Fibroblast of skin of left quadriceps (primary cell): ENCODE measurements at places on chromosomes 12 and 14.

- DNase-seq: no peak
These were observed 1020.6 kb downstream of the SLC16A7 start for GRCh38 chr12:60616400-60616799.

- DNase-seq: no peak
These were observed 10.5 kb downstream of the MMP14 start for GRCh38 chr14:22846811-22847307.

DNA sequence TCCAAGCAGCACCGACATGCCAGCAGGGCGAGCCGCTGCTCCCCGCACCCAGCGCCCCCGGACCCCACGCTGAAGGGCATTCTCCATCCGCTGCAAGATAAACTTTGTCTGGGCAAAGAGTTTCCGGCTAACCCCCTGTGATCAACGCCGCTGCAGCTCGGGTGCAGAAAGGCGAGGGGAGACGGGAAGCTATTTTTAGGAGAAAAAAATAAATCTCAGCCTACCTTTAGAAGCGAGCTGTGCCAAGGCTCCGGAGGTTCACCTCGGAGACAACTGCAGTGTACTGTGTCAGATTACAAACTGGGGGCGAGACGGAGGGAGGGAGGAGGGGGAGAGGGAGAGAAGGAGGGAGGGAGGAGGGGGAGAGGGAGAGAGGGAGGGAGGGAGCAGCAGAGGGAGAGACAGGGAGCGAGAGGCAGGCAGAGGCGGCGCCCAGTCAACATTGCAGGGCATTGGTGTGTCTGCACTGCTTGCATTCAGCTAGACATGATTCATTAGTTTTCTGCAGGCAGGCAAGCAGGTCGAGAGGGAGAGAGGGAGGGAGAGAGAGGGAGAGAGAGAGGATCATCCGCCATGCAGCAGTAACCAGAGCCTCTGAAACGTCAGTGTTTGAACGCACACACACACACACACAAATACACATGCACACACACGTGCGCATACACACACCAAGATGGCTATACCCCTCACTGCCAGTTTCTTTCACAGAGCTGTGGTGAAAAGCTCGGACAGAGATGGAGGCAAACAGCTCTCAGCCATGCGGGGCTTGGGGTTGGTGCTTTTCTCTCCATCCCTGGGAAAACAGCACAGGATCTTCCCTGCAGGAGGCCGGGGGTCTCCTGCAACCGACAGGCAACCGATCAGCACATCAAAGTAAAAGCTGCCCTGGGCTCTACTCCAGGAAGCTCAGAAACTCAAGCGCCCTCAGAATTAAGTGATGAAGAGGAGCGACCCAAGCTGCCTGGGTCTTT is at the start of gene RIMBP2:
TSS of gene RIMBP2 (minus strand) at position 302 of the 971 bp plus-strand sequence. CDS start 237,286 bp downstream, outside the sequence.
- peak; percentile 25 for DNase-seq

DNA sequence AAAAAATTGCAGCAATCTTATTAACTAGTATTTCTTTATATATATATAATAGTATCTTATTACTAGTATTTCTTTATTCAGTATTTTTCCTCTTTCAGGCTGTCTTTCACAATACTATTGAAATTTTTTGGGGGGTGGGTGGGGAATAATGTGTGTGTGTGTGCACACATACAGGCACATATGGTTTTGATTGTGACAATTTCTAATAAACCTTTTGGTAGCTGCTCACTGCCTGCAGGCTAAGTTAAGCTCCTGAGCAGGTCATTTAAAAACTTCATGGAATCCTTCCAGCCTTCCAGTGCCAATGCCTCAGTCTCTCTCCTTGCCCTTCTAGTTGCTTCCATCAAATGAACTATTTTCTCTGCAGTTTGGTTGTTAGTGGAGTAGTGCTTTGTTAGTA is 490.1 kb downstream of the PCNX1 start:
- DNase-seq: no peak

- DNase-seq: no peak
These were observed 188.7 kb downstream of the TTC8 start for GRCh38 chr14:89013098-89013504.

DNA sequence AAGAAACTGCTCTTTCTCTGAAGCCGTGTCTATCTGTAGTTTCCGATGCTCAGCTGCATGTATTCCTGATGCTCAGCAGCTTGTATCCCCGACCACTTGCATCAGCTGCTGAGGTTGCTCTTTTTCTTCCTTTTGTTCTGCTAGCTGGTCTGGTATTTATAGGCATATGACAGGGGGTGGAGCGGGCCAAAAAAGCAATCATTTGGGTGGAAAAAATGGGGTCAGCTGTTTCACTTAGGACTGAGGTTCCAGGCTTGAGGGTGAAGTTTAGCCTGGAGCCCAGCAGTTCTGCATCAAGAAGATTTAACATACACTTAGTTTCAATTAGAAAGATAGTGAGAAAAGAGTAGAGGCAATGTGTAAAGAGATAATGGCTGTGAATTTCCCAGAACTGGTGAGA is 23.6 kb upstream of the AMN1 start:
- no peak for DNase-seq

DNA sequence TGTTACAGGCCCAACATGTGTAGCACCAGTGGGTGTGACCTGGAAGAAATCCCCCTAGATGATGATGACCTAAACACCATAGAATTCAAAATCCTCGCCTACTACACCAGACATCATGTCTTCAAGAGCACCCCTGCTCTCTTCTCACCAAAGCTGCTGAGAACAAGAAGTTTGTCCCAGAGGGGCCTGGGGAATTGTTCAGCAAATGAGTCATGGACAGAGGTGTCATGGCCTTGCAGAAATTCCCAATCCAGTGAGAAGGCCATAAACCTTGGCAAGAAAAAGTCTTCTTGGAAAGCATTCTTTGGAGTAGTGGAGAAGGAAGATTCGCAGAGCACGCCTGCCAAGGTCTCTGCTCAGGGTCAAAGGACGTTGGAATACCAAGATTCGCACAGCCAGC is 8.6 kb downstream of the BCL2L14 start:
- DNase-seq: no peak
